ENCODE measurements at places on chromosomes 16 and 17.

- peak; percentile 43 for DNase-seq
Measured at GRCh38 chr16:29664091-29664921, 1.3 kb downstream of the SPN start.

DNA sequence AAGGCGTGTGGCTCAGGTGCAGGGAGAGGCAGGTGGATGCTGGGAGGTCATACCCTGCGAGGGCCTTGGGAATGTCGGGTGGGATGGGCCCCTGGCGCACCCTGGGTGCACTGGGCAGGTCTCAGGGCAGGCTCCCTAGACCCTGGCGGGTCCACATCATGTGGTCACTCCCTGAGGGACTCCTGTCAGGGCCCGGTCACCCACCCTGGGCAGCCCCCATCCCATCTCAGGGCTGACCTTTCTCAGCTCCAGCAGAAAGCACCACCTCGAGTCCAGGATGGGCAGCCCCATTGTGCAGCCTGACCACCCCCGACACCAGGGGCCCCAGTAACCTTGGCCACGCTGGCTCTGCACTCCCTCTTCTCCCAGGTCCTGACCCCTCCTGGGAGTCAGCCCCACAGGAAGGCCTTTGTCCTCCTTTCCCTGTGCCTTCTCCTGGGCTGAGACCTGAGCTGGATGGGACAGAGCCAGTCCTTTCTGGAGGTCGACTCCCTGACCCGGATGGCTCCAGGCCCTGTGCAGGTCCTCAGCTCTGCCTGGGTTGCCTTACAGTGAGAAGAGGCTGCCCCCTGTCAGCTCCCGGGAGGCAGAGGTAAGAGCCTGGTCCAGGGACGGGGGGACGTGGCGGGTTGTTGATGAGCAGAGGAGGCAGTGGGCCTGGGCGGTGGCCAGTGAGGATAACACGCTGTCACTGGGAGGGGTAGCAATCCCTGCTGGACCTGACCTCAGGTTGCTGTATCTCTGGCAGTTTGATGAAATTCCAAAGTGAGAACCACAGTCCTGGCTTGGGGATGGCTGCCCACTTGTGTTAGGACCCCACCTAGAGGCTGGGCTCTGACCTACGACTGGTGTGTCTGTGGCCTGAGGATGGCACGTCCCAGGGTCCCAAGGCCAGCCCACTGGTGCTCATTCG lies 77.9 kb downstream of the GOSR1 start:
- DNase-seq = no peak

DNA sequence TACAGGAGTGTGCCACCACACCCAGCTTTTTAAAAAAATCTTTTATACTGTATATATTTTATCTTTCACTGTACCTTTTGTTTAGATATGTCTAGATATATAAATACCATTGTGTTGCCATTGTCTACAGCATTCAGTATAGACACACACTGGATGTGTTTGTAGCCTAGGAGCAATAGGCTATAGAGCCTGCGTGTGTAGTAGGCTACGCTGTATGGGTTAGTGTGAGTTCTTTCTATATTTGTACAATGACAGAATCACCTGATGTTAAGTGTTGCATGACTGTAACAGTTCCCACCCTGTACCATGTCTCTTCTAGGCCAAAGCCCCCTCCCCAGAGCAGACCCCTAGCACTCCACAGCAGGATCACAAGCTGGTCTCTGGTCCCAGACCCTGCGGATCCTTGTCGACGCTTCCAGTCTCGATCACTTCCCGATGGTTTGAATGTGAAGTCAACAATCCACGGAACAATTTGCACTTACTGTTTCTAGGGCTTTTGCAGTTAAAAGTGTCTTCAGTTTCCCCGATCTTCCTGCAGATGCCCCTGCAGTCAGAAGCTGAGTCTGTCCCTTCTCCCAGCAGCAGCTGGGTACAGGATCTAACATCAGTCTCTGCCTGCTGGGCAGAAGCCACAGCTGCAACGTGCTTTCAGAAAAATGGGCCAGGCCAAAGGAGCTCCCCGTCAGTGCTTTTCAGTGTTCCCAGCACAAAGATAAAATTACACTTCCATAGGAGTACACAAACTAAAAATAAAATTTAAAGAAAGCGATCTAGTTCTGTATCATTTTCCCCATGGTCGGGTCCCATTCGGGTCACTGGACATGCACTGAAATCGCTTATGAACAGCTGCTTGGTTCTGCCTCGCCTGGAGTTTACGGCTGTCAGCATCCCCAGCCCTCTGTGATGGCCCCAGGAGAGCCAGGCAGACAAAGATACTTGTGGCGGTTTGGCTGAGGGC lies 35.4 kb downstream of the ADAM11 start:
- no peak for DNase-seq

- no peak for DNase-seq
Measured at GRCh38 chr17:28954886-28955285, 3.6 kb upstream of the PHF12 start.

- no peak for DNase-seq
Measured at GRCh38 chr17:73311428-73311780, 397 bp downstream of the CDC42EP4 start.

- DNase-seq = no peak
Measured at GRCh38 chr17:57655553-57655952, 89.5 kb downstream of the CCDC182 start.

GRCh38 chr16:64058685-64059084 lies 1063.2 kb downstream of the CDH11 start:
- no peak for DNase-seq

DNA sequence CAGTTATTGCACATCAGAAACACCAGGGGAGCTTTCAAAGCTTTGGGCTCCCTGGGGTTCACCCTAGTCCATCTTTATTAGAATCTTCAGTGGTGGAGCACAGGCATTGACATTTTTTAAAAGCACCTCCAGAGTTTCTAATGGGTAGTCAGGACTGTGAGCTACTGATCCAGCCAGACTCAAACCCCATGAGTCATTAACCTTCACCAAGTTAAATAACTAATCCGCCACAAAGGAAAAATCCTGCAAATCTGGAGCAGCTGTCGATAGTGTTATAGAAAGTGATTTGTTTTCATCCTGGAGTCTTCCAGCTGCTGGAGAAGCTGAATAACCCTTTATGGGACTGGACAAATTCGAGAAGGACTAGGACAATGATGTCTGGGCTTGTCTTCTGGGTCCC lies 93.2 kb upstream of the PIRT start:
- DNase-seq = no peak

- no peak for DNase-seq
Measured at GRCh38 chr17:79183293-79184158, 108.9 kb downstream of the ENGASE start.

- no peak for DNase-seq
Measured at GRCh38 chr16:49620158-49620868, 235.6 kb downstream of the ZNF423 start.

GRCh38 chr16:25007284-25007984 lies 7.7 kb downstream of the ARHGAP17 start:
- no peak for DNase-seq

DNA sequence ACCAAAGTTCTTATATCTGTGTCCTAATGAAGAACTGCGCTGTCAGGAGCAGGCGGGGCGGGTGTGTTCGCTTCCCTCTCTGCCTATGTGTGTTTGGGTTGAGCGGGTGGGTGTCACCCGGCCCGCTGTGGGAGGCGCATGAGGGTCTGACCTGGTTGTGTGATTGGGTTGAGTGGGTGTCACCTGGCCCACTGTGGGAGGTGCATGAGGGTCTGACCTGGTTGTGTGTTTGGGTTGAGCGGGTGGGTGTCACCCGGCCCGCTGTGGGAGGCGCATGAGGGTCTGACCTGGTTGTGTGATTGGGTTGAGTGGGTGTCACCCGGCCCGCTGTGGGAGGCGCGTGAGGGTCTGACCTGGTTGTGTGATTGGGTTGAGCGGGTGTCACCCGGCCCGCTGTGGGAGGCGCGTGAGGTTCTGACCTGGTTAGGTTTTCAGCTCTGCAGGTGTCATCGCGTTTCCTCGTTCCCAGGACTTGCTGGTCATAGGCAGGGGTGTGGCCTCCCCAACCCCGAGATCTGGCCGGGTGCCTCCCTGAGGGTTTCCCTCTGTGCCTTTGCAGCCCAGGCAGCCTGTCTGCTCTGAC lies 69.6 kb upstream of the ZNF750 start:
- peak; percentile 74 for DNase-seq

- DNase-seq = peak; percentile 85
Measured at GRCh38 chr17:63701868-63702720, 2.2 kb upstream of the LIMD2 start.

- DNase-seq = no peak
Measured at GRCh38 chr16:1919327-1919998, 1.2 kb upstream of the HS3ST6 start.

DNA sequence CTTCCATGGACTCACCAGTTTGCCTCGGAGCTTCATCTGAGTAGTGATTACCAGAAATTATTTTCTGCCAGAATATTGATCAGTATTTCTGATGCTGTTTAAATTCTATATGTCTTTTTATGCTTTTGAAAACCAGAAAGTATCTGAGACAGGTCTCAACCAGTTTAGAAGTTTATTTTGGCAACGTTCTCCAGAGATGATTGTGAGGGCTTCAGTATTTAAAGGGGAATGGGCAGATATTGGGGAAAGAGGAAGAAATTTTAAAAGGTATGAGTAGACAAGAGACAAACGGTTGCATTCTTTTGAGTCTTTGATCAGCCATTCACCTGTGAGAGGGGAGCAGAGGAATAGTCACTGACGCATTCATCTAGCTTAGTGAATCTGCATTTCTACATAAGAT lies 44.4 kb upstream of the ABCC11 start:
- no peak for DNase-seq

DNA sequence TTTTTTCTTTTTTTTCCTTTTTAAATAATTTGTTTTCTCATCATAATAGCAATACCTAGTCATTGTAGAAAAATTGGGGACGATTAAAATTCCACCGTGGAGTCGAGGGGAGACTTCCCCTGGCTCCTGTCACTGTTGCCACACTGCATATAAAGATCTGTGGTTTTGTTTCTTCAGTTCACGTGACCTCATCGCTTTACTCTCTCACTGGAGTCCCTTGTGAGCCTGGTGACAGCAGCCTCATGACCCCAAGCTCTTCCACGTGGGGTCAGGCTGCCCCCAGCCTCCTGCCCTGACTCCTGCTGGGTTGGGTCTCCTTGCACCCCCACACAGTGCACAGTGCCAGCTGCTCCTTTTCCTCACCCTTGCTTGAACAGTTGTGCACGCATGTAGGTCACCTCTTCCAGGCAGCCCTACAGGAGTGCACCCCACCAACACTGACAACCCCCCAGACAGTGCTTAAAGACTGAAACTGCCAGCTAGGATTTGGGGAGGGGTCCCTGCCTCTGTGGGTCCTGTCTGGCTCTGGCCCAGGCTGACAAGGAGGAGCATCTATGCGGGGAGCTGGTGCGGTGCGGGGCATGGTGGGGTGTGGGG lies 7.3 kb upstream of the METRNL start:
- DNase-seq = no peak

DNA sequence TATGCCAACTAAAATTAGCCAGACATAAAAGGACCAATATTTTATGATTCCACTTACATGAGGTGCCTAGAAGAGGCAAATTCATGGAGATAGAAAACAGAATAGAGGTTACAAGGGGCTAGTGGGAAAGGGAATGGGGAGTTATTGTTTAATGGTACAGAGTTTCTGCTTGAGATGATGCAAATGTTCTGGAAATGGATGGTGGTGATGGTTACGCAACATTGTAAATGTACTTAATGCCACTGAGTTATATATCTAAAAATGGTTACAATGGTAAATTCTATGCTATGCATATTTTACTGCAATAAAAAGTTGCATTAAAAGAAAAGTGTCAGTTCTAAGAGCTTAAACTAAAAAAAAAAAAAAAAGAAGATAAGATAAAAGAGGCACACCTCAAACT lies 17.9 kb downstream of the MT1X start:
- no peak for DNase-seq

DNA sequence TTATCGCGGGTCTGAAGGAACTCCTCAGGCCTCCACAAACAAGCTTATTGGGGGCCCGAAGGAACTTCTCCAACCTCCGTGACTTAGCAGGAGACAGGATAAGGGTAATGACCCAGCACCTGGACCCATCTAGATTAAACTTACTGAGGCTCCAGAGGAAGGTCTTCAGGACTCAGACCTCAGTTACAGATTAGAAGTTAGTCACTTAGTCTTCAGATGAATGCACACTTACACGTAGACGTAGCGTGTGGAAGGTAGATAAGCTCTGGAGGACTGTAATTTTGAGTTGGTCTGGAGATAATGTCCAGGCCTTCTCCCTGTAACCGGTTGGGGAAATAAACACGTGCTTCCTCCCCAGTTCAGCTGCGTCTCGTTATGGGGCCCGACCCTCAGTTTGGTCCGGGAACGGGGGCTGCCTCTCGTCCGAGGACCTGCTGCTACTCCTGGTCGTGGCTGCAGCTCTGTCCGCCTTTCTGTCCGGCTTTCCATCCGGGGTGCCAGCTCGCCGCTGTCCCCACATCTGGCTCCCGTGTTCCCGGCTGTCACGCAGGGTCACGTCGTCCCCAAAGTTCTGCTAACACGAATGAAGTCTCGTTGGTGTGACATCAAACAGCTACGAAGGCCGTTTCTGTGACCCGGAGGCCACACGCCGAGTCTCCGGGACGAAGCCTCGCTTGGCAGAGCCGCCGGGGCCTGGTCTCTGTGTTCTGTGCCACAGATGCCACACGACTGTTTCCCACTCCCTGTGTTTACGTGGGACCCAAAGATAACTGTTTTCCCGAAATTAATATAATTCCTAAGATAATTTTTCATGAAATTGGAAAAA lies 11.8 kb upstream of the SECTM1 start:
- no peak for DNase-seq

DNA sequence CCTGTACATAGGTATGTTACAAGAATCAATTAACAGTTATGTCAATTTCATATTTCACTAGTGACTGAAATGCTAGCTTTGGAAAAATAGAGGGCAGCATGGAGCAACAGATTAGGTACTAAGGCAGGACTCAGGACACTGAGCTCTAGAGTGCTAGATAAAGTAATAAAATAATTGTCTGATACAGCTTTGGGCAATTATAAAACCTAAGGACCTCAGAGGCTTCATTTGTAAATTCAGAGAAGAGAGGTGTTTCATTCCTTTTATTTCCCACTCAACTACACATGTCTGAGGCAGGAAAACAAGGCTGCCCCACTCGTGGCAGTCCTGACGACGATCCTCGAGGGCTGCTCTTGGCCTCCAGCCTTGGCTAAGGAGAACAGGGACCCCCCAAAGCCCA lies 81.5 kb downstream of the CA4 start:
- no peak for DNase-seq
